ENCODE measurements at places on chromosomes 12 and 14. TPM values are rescaled to one million over a fixed set of nuclear protein-coding genes. Genes with fewer than 3 reads are reported as not detected.

Gene RNASE3
- total RNA-seq = not detected

Gene DDN
- total RNA-seq = 0.29 TPM

Gene HOXC13
- total RNA-seq = not detected

Gene MANSC4
- not detected for total RNA-seq

Gene NGDN
- 57.8 TPM for total RNA-seq

Gene RNASE1
- total RNA-seq = not detected

Gene COL2A1
- total RNA-seq = not detected

Gene ADAMTS20
- not detected for total RNA-seq

Gene SLC7A8
- 0.25 TPM for total RNA-seq

Gene STON2
- 1.1 TPM for total RNA-seq

Gene TGFB3
- total RNA-seq = 1.8 TPM

Gene CEP290
- 13.2 TPM for total RNA-seq

Gene CAPZA3
- not detected for total RNA-seq

Gene SLC2A3
- 353 TPM for total RNA-seq

Gene GZMH
- total RNA-seq = 15.4 TPM

Gene CELA1
- total RNA-seq = not detected

Gene P2RX4
- 42.0 TPM for total RNA-seq

Gene LTBP2
- total RNA-seq = 0.07 TPM

Gene KRT2
- 0.20 TPM for total RNA-seq

Gene ARHGAP9
- 192 TPM for total RNA-seq

Gene ESR2
- 0.05 TPM for total RNA-seq

Gene RAB2B
- 35.4 TPM for total RNA-seq

Gene PIANP
- 0.49 TPM for total RNA-seq

Gene KCNA5
- total RNA-seq = not detected

Gene RND1
- 4.0 TPM for total RNA-seq

Gene KRT73
- total RNA-seq = 0.61 TPM

Gene BEGAIN
- total RNA-seq = 1.2 TPM

Gene PLD4
- total RNA-seq = 0.20 TPM

Gene ABHD4
- 18.6 TPM for total RNA-seq

Gene OR4E2
- not detected for total RNA-seq

Gene ANKRD52
- total RNA-seq = 57.8 TPM

Gene MUCL1
- total RNA-seq = not detected

Gene CARMIL3
- total RNA-seq = 3.2 TPM

Gene DDX24
- 206 TPM for total RNA-seq

Gene DEPDC4
- 1.9 TPM for total RNA-seq

Gene PTPN6
- 189 TPM for total RNA-seq

Gene NR1H4
- not detected for total RNA-seq

Gene FGD6
- 1.0 TPM for total RNA-seq

Gene NKX2-1
- total RNA-seq = not detected

Gene AVPR1A
- total RNA-seq = not detected

Gene STAC3
- total RNA-seq = 5.7 TPM

Gene B3GNT4
- 0.32 TPM for total RNA-seq

Gene DNAJC22
- total RNA-seq = not detected

Gene TCL1B
- not detected for total RNA-seq

Gene KRT85
- not detected for total RNA-seq

Gene CHGA
- total RNA-seq = not detected

Gene CIROP
- total RNA-seq = not detected

Gene TAS2R31
- total RNA-seq = 3.5 TPM
